ENCODE measurements at places on chromosomes 6 and 20.

DNA sequence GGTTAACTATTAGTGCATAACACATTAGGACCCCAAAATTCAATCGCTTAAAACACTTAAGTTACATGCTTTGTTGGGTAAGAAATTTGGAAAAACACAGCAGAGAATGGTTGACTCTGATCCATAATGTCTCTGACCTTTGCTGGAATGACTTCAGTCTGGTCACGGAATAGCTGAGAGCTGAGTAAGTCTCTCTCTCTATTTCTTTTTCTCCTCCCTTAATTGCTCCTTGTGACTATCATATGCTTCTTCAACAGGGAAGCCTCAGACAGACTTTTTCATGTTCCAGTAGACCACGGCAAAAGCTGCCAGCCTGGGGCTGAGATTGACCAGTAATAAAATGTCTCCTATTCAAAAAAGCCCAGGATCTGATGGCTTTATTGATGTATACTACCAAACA is 4.8 kb downstream of the OR12D1 start:
- DNase-seq, result no peak

DNA sequence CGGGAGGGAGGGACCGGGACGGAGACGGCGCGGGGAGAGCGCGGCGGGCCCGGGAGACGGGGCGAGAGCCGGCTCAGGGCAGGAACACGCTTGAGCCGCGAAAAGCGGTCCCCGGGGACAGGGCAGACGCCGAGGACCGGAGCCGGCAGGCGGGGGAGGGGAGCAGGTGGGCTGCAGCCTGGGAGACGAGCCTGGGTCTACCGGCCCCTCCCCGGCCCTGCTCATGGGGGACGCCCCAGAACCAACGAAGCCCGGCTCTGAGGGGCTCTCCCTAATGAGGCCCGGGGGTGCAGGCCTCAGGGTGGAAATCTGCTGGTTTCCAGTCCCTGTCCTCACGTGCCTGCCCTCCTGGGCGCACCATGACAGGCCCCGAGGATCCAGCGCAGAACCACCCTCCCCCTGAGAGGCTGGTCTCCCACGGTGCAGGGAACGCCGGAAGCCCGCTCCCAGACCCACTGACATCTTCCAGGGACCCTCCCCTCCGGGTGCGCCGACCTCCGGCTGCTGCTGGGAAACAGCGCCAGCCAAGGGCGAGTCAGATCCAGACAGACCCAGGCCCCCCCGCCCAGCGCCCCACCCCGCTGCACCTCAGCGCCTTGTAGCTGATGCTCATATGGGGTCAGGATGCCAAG is 571 bp upstream of the EEF1A2 start:
- no peak for DNase-seq

DNA sequence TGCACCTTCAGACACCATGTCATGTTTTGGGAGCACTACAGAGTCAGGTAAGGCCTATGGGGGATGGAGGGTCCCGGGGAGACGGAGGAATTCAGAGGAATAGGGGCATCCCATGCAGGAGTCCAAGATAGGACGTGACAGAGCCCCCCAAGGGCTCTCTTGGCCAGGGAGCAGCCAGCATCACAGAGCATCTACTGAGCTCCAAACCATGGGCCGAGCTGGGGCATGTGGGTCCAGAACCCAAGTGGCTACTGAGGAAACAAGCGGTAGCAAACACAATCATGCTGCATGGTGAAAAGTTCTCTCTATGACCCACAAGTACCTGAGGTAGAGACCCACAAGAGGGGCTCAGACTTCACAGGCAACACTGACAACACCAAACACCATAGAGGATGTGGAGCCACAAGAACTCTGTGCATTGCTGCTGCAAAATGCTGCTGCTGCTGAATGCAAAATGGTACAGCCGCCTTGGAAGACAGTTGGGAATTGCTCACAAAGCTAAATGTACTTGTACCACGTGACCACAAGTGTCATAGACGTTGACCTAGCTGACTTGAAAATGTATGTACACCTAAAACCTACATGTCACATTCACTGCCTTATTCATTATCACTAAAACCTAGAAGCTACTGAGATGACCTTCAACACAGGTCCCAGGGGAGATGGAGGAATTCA is 33.4 kb upstream of the MAS1L start:
- DNase-seq, result no peak

DNA sequence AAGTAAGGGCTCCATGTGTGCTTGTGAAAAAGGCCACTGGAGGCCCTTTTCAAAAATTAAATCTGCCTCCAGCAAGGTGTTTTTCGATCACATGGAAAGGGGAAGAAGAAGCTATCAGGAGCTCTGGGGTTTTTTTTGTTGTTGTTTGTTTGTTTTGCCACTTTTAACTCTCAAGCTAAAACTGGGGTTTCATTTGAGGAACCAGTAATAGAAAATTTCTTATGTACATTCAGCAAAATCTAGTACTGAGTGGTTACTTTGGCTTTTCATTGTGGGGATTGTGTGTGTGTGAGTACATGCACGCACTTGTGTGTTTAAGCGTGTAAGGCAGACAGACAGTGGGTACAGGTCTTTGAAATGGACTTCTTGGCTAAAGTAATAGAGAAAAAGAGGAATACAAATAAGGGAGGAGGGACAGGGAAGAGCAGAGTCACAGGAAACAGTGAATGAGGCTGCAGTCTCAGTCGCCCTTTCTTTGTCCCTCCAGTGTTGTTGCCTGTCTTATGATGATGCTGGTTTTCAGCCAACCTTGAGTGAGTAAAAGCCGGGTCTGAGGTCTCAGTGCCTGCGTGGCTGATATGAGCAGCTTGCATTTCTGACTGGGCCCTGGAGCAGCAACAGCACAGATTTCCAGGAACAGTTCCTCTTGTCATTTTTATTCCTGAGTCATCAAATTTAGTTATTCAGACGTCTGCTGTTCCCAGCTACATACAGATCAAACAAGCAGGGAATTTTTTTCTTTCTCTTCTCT is 26.2 kb downstream of the SLC16A10 start:
- peak; percentile 55 for DNase-seq

- no peak for DNase-seq
These were observed 1.0 kb downstream of the SCML4 start for GRCh38 chr6:107823047-107823557.

DNA sequence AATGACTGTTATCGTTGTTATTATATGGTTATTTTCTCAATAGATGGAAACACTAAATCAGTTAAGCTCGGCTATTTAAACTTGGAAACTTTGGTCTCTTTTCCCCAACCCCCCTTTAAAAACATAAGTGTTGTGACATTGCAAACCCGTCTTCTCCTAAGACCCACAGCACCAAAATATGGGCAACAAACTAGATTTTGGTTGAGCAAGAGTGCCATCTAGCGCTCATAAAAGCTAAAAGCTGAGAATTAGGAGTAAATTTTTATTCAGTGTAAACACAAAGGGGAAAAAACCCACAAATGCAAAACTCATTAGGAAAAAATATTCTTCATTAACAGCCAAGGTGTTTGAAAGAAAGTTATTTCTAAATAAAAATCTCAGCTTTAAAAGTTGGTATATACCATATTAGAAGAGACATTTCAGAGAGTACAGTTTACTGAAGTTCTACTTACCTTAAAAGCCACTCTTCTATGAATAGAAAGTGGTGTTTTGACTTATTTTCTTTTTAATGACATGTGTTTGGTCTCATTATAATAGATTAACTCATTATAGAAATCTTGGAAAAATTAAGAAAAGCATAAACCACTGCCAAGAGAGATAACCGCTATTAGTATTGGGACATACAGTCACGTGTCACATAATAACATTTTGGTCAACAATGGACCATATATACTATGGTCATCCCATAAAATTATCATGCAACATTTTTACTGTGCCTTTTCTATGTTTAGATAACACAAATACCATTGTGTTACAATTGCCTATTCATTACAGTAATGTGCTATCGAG is 21.1 kb downstream of the SESN1 start:
- peak; percentile 73 for DNase-seq

Data from inflammatory macrophage (primary cell).